Left colon (tissue), 2 donors: ENCODE measurements at places on chromosomes 12 and 14. TPM values are rescaled to one million over a fixed set of nuclear protein-coding genes. Genes with fewer than 3 reads are reported as not detected.

KCNC2 gene
- not detected for total RNA-seq

GYS2 gene
- total RNA-seq, result not detected

PTMS gene
- 89.6 TPM for total RNA-seq

RIMBP2 gene
- 5.6 TPM for total RNA-seq

NRDE2 gene
- total RNA-seq, result 25.1 TPM

HVCN1 gene
- 3.0 TPM for total RNA-seq

TMEM52B gene
- total RNA-seq, result not detected
